ENCODE measurements at places on chromosomes 3 and 15.

DNA sequence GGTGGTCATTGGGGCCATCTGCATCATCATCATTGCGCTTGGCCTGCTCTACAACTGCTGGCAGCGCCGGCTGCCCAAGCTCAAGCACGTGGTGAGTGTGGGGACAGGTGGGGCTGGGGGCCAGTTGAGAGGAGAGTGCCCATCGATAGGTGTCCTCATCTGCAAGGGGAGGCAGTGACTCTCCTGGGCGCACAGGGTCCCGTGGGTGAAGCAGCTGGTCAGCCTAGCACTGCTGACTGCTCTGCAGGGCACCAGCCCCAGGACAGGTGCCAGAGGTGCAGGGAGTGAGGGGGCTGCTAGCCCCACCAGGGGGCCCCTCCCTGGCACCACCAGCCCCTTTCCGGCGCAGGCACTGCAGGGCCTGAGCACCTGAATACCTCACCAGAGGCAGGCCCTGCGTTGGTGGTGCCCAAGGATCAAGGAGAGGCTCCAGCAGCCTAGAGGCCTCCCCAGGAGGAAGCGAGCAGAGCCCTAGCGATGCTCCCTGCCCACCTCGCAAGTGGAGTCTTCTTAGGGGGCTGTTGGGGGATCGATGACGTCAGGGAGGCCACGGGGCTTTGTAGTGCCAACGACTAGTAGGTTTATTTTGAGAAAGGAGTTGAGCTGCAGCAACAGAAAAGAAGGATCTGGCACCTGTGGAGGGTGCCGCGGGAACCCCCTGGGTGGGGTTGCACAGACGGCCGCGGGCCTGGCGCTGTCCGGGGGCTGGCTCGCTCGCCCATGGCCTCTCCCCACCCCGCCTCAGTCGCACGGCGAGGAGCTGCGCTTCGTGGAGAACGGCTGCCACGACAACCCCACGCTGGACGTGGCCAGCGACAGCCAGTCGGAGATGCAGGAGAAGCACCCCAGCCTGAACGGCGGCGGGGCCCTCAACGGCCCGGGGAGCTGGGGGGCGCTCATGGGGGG, 976 bp upstream of the ABTB1 start:
- DNase-seq = peak; percentile 30

- no peak for DNase-seq
These were observed 127.1 kb downstream of the ABHD5 start for GRCh38 chr3:43817825-43818224.

DNA sequence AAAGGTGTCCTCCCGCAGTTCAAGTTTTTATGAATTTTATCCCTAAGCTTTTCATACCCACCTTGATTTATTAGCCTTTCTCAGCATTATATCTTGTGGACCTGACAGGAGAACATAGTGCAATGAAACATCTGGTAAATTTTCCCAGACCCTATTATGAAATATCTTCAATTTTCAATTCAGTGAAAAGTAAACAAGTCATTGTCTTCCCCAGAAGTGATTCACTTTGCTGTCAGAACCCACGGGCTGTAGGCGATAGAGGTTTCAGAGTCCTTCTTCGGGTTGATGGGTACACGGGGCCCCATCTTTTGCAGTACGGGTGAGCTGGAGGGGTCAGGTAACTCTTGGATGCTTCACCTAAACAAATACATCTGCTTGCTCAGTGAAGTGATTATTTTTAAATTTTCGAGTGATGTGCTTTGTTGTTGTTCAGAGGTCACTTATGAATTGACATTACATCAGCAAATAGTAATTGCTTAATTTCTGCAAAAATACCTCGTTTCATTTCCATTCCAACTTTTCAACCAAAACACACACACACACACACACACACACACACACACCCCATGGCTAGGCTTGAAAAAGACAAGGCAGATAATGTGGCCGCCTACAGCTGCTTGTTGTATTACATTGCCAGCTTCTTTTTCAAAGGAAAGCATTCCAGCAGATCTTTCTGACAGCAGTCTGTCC, 102.9 kb downstream of the SEMA6D start:
- no peak for DNase-seq

DNA sequence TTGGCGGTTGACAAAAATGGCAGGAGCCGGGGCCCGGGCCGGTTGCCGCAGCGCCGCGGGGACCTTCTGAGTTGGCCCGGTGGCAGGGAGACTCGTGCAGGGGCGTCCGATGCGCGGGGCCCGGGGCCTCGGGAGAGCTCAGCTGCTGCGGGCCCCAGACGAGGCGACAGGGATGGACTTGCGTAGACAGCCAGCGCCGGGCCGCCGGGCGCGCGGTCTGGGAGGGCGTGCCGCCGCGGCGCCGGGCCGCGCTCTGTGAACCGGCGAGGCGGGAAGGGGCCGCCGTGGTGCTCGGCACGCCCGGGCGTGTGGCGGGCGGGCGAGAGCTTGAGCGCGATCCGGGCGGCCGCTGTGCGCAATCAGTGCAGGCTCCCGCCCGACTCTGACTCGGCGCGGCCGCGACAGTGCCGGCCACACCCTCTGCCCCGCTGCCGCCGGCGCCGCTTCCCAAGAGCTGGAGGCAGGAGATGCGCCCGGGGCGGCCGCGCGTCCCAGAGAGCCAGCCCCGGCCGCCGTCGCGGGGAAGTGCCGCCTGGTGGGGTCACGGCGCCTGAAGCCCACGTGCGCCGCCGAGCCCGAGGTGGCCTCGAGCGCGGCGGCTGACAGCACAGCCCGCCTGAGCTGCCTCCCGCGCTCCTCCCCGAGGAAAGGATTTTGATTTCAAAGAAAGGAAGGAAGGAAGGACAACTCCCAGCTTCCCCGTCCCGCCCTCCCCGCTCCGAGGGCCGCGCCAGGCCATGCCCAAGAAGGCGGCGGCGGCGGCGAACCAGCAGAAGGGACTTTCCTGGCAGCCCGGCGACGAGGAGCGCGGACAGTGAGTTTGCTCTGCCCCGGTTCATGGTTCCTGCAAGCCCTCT, 657 bp downstream of the TLNRD1 start:
- DNase-seq = peak; percentile 43

- DNase-seq = no peak
These were observed 355.3 kb upstream of the RORA start for GRCh38 chr15:61584410-61584809.

DNA sequence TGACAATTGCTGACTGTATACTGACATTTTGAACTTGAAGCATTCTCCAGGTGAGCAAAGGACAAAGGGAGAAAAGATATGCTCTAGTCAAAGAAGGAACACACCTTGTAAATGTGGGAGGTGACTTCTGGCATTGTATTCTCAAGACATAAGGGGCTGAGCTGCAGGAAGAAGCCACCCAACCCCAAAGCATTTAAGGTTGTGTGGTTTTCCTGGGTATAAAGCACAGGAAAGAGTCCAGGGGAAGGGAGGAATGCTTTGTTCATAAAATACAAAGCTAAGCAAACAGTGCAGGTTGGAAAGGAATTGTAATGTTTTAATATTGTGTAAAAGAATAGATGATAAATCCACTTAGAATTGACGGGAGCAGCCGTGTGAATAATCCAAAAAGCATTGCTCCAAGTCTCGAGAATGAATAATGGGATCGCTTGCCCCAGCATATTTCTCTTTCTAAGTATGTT, 102.4 kb upstream of the LRIG1 start:
- no peak for DNase-seq

DNA sequence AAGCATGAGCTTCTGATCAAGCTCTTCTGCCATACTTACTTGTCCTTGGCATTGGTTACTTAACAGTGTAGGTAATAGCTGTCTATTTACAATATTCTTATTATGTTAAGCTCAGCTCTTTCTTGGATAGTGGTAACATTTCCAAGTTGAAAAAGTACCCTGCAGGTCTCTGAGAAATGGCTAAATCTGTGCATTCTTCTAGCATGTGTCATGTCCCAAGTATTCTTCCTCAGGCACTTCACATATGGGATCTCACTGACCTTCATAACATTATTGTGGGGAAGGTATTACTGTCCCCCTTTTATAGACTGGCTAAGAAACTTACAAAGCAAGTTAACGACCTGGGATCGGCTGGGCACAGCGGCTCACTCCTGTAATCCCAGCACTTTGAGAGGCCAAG, 236.1 kb downstream of the RORA start:
- DNase-seq = no peak

DNA sequence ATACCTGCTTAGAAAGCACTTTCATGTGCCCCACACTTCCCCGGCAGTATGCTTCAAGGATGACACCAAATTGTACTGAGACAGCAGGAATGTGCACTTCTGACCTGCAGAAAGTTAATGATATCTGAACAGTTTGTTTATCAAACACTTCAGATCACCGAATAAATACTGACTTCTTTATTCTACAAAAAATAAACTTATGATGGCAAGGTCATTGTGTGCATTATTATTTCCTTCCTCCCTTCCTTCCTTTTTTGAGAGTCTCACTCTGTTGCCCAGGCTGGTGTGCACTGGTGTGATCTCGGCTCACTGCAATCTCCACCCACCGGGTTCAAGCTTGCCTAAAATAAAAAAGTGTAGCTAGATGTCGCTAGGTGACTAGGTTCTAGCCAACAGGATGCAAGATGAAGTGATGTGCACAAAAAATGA, 80.3 kb downstream of the FAIM start:
- no peak for DNase-seq

- DNase-seq = no peak
These were observed 180.5 kb downstream of the MCTP2 start for GRCh38 chr15:94411846-94412245.

DNA sequence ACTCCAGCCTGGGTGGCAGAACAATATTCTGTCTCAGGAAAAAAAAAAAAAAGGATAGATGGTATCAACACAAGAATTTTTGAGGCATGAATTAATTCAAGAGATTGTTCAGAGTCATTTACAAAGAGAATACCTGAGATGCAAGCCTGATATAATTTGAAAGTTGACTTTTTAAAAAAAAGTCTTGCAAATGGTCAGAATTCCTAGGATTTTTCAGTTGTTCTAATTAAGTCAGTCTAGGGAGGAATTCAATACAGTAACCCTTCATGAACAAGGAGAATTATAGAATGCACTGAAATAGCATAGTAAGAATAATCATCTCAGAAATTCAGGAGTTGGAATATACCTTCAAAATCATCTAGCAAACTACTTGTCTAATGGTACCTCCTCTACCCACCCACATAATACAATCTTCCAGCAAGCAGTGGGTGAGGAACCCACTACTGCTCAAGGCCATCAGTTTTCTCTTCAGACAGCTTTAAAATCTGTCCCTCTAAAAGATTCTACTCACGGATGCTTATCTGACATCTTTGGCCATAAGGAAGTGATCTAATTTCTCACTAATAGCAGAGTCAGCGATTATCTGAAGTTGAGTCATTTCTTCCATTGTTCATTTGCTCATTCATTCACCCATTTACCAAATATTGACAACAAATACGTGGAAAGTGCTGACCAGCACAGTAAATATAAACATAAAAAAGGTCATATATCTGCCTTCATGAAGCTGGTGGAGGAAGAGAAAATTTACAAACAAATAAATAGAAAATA, 159.6 kb downstream of the GREM1 start:
- DNase-seq = no peak

DNA sequence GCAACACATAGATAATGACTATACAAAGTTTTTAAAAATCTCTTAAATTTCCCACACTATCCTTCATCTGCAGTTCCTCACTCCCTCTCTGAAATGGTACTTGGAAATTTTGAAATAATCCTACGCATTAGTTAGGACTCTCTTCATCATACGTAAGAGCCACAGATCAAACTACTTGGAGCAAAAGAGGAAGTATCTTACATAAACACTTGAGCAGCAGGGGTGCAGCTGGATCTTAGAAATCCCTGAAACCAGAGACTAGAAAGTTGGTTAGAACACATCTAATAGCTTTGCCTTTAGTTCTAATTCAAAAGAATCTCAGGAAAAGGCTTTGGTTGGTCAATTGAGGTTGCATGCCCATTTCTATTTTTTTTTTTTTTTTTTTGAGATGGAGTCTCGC, 38.8 kb upstream of the ZNF445 start:
- DNase-seq = no peak

GRCh38 chr15:49628379-49628778, 7.5 kb downstream of the DTWD1 start:
- no peak for DNase-seq

- no peak for DNase-seq
These were observed 13.0 kb upstream of the PHLDB2 start for GRCh38 chr3:111846039-111846438.

DNA sequence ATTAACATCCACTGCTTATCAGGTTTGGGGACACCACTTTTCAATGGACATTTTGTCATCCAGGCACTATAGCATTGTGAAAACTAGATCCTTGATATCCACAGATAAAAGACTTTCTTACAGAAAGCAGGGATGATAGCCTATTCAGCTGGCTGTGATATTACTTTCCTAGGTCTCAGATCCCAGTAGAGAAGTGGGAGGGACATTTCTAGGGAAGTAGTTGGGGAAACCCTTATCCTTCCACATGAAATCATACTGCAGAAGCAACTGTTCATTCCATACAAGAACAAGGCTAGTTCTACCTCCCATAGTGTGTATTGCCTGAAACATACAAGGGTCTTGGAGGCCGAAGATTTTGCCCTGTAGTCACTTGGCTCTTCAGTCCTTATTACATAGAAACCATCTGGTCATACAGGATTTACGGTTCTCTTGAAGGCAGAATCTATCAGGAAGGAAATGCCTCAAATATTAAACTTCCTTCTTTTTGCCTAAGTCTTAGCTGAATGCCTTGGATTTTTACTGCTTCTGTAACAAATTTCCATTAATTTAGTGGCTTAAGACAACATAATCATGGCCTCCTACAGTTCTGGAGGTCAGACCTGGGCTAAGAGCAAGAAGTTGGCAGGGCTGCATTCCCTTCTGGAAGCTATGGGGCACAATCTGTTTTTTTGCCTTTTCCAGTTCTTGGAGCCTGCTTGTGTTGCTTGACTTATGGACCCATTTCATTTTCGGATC, 119.4 kb downstream of the ECT2 start:
- DNase-seq = no peak

DNA sequence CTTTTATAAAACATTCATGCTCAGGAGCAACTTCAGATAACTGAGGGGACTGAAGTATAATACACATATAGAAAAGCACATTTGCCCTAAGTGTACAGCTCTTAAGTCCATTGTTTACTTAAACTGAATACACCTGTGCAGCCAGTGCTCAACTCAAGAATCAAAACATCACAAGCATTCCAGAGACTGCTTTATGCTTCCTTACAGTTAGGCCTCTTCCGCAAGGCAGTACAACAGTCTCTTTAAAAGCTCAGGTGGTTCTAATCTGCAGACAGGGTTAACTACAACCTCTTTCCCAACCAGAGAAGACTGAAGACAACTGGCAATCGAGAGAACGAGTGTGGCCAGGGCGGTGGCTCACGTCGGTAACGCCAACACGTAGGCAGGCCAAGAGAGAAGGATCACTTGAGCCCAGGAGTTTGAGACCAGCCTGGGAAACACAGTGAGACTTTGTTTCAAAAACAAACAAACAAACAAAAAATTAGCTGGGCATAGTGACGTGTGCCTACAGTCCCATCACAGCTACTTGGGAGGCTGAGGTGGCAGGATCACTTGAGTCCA, 16.9 kb downstream of the MCCC1 start:
- no peak for DNase-seq

DNA sequence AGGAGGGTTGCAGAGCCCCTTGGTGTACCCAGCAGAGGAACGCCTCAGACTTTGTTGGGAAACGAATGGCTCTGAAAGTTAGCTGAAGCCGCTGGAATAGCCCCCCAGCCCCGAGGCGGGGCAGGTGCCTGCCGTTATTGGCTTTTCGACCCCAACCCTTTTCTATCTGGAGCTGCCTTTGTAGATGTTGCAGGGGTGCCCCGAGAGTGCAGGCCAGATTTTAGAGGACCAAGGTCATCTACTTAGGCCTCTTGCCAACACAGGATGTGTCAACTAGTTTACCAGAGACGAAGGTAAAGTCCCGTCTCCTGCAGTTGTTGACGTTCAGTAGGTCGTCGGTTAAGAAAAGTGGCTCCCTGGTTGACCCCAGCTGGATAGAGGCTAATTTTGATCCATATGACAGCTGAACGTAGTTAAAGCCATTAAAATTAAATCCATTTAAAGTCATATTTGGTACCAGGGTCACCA, 579 bp upstream of the UBE3A start:
- DNase-seq = no peak

Data from stimulated activated CD4-positive, alpha-beta T cell treated with anti-CD3 and anti-CD28 coated beads, Interleukin-1b, Interleukin-23, amount 100 ng/mL, for 4 hours (primary cell).